Kidney glomerular epithelial cell (primary cell): ENCODE measurements at places on chromosomes 3 and 15.
A peak's percentile ranks its signal among the peaks of the same experiment; 100 is the strongest.

DNA sequence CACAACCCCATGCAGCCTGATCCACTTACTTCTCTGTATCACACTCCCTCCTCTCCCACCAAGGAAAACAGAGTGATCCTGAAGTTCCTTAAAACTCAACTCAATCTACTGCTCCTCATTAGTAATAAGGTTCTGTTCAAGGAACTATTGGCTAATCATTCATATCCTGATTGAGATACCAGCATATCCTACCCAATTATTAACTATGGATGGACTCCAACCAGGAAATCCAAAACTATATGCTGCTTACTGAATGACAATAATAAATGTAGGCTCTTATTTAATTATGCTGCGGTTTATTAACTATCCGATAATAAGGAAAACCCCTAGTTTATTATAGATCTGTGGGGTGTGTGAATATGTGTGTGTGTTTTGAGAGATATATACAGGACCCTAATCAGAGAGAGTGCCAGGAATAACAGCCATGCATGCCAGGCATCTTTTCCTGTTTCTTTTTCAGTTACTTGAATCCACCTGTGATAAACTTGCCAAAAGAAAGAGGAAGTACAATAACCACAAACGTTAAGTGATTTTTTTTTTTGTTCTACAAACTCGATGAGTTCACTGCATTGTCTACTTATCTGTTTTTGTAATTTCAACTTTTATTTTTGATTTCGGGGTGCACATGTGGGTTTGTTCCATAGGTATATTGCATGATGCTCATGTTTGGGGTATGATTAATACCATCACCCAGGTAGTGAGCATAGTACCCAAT, 1031.7 kb upstream of the CFAP20DC start:
- no peak for DNase-seq

- DNase-seq = no peak
Measured at GRCh38 chr15:51341366-51342226, at the start of gene GLDN. GLDN (plus strand) TSS chr15:51341655; CDS start chr15:51341685, 30 bp downstream.

DNA sequence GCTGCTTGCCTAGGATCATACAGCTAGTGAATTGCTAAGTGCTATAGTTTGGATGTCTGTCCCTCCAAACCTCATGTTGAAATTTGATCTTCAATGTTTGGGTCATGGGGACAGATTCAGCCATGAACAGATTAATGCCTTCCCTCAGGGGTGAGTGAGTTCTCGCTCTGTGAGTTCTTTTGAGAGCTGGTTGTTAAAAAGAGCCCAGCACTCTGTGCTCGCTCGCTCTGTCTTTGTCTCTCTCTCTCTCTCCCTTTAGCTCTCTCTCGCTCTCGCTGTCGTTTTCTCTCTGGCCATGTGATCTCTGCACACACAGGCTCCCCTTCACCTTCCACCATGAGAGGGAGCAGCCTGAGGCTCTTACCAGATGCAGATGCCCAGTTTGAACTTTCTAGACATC, 14.9 kb downstream of the TRH start:
- DNase-seq = no peak

DNA sequence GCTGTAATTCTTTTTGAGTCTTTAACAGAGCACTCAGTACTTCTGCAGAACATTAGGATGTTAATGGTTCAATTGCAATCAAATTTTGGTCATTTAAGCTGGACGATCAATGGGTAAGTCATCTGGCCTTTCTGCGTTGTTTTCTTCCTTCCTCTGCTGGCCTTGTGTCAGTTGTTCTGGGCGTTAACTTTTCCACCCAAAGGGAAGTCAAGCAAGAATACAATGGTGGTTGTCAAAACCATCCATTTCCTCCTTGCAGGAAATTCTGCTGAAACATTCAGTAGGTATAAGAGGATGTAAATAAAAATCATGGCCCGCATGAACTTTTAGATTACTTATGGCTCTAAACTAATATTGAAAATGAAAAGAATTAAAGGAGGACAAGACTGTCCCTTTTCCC, 584.0 kb downstream of the GRM7 start:
- DNase-seq = no peak

- DNase-seq = peak; percentile 47
Measured at GRCh38 chr15:72358650-72359171, 17.1 kb downstream of the HEXA start.

DNA sequence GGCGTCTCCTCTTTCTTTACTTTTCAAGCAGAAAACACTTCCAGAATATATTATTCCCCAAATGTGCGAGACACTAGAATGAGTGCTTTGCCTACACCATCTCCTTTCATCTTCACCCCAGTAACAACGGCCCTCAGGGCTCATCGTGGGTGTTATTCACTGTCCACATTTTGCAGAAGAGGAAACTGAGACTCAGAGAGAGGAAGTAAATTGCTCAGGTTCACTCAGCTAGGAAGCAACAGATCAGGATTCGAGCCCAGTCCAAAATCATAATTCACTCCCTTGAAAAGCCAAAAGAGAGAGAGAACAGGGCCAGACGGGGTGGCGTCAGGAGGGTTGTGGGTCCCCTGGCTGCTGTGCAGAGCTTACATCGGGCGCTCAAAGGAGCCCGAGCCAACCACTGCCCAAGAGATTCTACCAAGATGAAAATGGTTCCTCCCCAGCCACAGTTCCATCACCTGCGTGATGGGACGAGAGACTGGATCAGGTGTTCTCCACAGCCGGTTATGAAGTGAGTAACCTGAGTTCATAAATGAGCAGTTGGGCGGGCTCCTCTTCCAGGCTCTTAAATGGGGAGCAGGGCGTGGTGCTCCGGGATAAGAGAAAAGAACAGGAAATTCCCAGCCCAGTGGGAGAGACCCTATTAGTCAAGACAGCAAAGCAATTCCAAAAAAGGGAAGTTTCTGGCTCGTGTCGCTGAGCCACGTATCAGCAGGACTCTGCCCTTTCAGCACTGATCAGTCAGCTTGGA, 48.6 kb upstream of the FLNB start:
- DNase-seq = no peak

DNA sequence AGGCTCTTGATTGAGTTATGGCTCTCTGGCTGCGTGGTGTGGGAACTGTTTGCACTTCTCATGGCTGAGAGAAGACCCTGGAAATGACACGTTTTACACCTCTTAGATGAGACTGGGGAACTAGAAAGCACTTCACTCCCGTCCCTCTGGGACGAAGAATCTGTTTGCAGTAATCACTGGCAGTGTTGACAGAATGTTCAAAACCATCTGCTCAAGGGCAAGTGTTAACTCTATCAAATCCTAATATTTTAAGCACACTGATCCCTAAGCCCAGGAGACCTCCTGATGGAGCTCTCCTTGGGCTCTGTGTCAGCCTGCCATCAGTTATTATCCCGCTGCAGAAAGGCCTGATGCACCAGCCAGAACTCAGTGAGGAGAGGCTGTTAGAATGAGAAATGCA, 323.8 kb upstream of the DNAJC19 start:
- no peak for DNase-seq

DNA sequence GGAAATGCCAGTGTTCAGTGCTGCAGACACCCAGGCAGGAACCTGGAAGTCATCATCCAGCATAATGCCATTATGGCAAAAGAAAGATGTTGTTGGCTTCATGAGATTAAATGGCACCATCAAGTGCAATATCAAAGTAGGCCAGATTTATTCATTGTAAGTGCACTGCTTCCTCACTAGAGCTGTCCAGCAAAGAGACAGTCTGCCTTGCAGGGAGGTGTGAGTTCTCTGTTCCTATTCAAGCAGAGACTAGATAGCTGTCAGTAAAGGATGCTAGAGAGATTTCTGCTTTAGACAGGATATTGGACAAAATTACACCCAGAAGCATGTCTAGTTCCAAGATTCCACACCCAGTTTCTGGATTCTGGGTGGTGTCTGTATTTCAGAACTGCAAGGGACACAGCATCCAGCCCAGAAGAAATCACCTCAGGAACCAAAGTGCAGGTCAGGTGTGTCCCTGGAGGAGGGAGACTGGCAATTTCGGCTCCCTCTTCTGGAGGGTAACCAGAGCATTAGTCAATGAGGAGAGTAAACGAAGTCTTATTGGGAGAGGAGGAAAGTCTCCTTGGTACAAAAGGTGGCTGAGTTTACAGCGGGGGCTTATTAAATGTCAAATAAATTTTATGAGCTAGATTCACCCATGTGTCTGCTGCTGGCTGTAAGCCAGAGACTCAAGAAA, 377.3 kb downstream of the EPHB1 start:
- no peak for DNase-seq

GRCh38 chr15:70827721-70828120, 26.2 kb downstream of the LARP6 start:
- no peak for DNase-seq

- no peak for DNase-seq
Measured at GRCh38 chr15:55475842-55476241, 32.2 kb downstream of the DNAAF4 start.

- DNase-seq = no peak
Measured at GRCh38 chr3:10160346-10160745, 4.4 kb upstream of the IRAK2 start.

DNA sequence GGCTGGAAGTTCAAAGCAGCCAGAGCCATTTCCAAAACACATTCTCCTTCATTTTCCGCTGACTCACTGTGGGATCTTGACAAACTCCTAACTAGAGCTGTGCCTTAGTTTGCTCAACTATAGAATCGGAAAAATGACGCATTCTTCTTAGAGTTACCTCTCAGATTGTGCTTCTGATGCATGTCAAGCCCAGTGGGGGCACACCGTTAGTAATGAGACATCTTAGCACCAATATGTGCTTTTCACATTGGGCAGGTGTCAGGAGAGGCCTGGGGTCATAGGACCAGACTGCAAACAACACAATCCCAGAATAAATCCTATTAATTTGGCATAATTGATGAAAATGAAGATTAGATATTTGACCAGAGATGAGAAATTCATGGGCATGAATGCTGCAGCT, 71.3 kb upstream of the UBE3A start:
- DNase-seq = no peak

DNA sequence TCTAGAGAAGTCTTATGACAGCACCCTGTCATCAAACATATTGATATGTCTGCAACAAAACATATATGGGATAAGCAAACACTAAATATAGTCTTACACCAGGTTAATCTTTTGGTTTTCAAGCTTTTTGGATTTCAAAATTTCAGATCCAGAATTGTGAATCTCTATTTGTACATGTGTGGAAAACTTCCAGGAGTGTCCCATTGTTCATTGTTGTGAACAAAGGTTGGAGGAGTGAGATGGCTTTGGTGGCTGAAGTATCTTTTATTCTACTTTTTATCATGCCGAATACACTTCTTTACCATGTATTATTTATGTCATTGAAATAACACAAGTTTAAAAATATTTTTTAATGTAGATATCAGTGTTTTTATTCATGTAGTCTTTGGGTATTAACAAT, 5.9 kb upstream of the FHIT start:
- no peak for DNase-seq

DNA sequence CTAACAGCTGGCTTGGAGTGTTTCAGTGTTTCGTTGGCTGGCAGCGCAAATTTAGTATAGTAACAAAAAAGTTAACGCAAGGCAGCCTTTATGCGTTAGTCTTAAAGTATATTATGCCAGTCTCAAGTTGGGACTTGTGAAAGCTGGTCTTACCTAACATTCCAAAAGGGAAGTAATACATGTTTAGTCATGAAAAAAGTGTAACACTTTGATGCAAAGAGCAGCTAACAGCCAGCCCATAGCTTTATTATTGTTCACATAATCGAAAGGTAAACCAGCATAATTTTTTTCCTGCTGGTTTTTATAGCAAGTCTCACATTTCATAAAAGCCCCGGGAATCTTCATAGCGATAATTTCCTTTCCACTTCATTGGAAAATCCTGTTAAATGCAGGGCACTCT, 2.4 kb upstream of the GPR87 start:
- DNase-seq = no peak

GRCh38 chr3:176469694-176470205, 727.5 kb downstream of the TBL1XR1 start:
- no peak for DNase-seq

- DNase-seq = no peak
Measured at GRCh38 chr3:29576675-29577074, 295.8 kb downstream of the RBMS3 start.

- DNase-seq = no peak
Measured at GRCh38 chr3:13879102-13879945, 547 bp downstream of the WNT7A start.

DNA sequence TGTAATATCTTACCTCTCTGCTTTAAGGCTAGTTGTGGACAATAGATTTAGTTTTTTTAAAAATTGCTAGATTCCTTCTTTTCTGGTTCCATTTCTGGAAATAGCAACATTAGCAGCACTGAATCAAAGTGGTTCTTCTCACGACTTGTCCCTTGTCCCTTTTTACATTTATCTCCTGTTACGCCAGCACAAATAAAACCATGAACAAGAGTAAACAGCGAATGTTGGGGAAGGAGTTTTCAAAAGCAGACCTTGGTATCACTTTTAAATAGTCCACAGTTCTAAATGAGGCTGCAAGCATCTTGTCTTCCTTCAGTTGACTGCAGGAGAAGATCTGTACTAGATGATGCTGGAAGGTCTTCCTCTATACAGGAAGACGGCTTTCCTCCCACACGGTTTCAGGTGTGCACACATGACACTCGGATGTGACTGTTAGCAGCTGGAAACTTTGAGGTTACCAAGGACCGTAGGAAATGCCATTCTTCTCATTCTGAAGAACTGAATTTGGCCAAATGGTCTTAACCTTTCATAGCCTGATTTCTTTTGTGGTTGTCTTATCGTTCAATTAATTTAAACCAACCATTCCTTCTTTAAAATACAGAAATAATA, 251.0 kb upstream of the ICE2 start:
- no peak for DNase-seq
